Osteocyte (in vitro differentiated cells): ENCODE measurements at places on chromosomes 6 and 20.

- DNase-seq, result no peak
Observed at GRCh38 chr6:34027939-34028441, 117.9 kb downstream of the GRM4 start.

DNA sequence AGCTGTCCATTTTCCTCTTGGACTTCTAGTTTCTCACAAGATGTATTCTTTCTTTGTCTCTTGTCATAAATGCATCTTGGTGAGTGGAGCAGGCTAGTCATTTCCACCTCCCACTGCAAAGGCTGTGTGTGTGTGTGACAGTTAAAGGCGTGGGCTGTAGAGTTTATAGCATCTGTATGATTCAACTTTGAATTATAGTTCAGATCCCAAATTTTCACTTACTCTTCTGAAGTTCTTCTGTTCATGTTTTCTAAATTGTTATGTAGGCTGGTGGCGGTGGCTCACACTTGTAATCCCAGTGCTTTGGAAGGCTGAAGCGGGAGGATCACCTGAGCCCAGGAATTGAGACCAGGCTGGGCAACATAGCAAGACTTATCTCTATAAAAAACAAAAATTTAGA is 44.7 kb upstream of the GRIK2 start:
- DNase-seq, result no peak

GRCh38 chr6:138692058-138692977 is 81.3 kb upstream of the CCDC28A start:
- DNase-seq, result peak; percentile 92

GRCh38 chr6:84975316-84975715 is 210.9 kb upstream of the TBX18 start:
- no peak for DNase-seq

- peak; percentile 93 for DNase-seq
Observed at GRCh38 chr6:158817728-158818580, 1.2 kb downstream of the EZR start.

GRCh38 chr20:32352121-32352720 is 5.9 kb upstream of the ASXL1 start:
- DNase-seq, result no peak

GRCh38 chr6:14035071-14035847 is 82.3 kb upstream of the CD83 start:
- DNase-seq, result no peak

DNA sequence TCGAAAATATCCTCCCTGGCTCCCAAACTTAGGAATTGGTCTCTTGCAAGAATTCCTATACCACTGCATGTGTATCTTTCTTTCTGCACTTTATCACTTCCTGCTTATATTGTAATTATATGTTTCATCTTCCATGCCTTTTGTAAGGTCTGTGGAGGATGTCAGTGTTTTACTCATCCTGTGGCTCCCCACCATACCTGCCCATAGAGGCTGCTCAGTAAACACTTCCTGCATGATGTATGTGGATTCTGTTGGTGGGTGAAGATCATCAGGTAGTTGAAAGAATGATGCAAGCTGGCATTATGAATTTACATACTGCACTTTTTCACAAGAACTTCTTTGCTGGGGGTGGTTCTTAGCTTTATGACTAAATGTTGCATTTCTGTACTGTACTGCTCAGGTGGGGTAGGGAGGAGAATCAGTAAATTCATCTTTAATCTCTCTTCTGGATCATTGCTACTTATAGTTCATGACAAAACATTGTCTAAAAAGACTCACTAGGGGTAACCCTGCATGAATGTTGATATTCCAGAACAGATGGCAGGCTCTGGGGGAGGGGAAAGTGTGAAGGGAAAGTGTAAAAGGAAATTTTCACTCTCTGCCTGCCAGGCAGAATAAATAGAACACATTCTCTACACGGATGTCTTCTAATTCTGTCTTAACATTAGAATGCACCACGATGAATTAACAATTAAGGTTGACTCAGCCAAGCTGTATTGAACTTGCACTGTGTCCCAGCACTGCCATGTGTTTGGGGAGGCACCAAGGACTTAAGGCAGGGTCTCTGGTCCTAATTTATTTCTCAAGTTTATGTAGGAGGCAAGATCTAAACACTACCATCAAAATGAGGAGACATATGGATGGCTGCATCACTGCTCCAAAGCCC is 36.0 kb upstream of the KLHL31 start:
- no peak for DNase-seq

- no peak for DNase-seq
Observed at GRCh38 chr6:170360476-170360875, 53.9 kb downstream of the FAM120B start.

DNA sequence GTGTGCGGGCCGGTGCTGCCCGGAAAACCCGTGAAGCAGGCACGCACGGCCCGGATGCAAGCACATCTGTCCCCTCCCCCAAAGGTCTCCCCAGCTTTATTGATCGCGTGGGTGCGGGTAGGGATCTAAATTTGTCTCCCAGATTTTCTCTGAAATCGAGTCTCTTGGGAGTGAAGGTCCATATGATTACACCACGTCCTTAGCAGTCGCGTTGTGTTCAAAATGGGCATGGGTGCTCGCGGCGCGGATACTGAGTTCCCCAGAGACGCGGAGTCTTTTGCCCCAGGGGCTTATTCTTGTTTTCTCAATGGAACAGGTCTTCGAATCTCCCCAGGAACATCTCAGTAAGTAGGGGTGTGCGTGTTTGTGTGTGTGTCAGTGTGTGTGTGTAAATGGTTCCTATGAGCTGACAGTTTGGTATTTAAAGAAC is 2.8 kb upstream of the ZNF292 start:
- DNase-seq, result no peak

DNA sequence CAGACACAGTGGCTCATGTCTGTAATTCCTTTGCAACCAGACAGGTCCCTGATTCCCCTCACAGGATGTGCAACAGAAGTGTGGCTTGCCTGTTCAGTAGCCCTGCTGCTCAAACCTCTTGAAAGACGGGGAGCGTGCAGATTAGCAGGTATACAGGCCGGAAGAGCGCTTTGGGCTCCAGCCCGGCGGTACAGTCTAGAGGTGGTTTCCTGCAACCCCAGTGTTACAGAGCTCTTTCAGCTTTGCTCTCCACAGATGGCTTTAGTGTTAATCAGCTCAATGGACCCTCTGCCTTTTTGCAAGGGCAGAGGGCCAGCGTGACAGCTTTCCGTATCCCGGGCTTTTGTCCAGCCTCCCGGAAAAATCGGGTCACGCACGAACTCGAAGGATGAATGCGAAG is 67.2 kb upstream of the TNFRSF21 start:
- no peak for DNase-seq

DNA sequence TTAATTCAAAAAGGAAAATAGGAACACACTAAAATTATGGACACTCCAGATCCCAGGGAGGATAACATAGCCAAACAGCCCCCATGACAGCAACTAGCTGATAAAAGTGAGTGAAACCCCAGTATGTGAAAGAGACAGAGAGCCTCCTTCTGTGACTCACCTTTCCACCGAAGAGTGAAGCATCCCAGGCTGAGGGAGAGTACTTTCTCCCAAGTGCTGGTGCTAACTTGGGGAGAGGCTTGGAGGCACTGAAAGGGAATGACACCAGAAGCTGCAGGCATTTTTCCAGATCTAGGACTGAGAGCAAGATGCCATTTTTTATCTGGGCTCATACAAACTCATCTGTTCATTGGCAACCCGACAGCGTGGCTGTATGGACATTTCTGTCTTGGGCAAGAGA is 339.8 kb downstream of the HTR1B start:
- DNase-seq, result no peak

GRCh38 chr6:73073238-73073637 is 152.1 kb downstream of the KHDC1L start:
- DNase-seq, result no peak

DNA sequence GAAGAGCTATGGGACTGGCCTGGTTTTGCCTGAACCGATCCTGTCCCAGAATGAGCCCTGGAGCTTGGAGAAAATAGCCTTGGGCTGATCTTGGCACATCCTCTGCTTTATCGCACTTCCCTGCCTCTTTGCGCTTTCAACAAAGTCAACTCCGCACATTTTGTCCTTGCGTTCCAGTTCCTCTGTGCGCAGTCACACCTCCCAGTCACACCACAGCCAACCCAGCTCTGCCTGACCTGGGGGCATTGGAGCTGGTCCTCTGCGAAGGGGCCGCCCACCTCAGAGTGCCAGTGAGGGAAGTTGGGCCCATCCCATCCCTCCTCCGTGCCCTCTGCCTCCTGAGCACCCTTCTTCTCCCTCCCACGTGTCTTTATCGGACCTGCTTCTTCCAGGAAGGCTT is 16.9 kb upstream of the UQCC2 start:
- DNase-seq, result no peak

DNA sequence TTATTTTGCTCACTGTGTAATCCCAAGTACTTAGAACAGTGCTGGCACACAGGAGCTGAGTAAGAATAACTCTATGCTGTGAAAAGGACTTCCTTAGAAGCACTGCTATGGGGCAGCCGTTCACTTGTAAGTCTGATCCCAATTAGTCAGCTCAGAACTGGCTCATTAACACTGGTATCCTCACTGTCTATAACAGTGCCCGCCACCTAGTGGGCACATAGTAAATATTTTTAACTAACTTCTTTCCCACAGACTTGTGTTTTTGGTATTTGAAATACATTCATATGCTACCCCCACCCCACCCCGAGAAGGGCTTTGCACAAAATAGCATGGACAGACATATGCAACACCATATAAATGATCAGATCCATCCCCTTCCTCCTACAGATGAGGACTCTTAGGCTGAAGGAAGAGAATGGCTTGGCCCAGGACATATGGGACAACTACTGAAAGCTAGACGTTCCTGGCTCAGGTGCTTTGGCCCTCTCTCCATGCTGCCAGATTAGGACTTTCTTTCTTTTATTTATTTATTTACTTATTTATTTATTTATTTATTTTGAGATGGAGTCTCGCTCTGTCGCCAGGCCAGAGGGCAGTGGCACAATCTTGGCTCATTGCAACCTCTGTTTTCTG is 47.1 kb downstream of the DST start:
- DNase-seq, result no peak

DNA sequence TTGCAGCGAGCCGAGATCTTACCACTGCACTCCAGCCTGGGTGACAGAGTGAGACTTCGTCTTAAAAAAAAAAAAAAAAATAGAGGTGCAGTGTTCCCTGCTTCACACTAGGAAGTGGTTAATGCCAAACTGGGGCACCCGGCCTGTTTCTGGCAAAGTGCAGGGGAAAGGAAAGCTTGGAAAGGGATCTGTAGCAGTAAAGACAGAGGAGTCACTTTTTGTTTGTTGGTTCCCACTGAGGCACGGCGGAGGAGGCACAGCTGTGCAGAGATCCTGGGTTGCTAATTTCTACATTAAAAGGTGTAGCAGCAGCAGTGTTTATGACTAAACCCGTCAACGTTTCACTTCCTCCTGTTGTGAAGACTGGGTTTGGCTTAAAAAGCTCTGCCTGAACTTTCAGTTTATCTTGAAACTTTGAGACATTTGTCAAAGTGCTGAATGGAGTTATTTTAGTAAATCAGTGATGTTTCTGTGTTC is 125.6 kb downstream of the CARMIL1 start:
- no peak for DNase-seq

GRCh38 chr6:121823437-121823851 is 388.0 kb downstream of the GJA1 start:
- DNase-seq, result no peak

DNA sequence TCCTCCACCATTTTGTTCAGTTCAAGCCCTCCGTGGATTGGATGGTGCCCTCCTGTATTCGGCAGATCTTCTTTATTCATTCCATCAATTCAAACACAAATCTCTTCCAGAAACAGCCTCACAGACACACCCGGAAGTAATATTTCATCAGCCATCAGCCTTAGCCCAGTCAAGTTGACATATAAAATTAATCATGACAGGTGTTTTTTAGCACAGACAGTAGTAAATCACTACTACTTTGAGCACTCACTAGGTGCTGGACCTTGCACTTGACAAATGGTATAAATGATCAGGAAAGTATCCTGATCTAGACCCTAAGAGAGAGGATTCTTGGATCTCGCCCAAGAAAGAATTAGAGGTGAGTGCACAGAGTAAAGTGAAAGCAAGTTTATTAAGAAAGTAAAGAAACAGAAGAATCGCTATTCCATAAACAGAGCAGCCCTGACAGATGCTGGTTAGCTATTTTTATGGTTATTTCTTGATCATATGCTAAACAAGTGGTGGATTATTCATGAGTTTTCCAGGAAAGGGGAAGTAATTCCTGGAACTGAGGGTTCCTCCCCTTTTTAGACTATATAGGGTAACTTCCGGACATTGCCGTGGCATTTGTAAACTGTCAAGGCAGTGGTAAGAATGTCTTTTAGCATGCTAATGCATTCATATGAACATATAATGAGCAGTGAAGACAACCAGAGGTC is 194.6 kb upstream of the LAMP5 start:
- no peak for DNase-seq

DNA sequence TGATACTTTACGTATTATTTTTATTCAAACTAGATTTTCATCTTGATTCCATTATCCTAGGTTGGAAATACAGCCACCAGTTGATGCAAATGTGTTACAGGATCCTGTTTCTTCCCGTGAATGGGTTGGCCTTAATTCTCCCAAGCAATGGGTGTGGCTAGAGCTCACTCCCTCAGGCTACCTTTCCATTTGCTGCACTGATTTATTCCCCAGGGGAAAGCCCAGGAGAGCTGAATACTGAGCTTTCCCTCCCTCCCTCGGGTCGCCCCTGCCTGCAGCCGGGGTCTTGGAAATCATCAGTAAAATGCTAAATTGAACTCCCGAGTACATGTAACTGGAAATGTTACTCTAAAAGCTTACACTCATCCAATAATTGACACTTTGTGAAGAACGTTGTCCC is 9.9 kb downstream of the SMOC2 start:
- DNase-seq, result no peak

DNA sequence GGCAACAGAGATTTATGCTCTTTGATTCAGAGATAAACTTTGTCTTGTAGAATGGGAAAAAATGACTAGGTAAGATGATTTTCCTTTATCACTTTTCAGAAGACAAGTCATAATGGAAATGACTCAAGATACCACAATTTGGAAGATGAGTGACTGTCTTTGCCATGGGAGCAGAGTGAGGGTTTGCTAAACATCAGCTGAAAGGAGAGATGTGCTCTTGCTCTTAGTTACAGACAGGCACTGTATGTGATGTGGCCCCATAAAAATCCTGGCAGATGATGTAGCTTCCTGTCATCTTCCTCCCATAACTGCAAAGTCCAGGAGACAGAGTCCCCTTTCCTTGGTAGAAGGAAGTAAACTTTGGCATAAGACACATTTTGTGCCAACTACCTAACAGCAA is 47.6 kb downstream of the BACH2 start:
- no peak for DNase-seq

DNA sequence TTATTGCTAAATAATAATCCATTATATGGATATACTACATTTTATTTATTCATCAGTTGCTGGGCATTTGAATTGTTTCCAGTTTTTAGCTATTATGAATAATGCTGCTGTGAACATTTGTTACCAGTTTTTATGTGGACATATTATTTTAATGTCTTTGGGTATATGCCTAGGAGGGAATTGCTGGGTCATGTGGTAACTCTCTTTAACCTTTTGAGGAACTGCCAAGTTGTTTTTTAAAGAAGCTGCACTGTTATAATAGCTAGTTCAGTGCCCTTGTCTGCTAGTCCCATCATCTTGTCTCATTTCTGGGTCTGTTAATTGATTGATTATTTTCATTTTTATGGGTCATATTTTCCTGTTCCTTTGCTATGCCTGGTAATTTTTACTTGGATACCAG is 56.3 kb downstream of the FOXO3 start:
- no peak for DNase-seq

- no peak for DNase-seq
Observed at GRCh38 chr6:75196081-75196687, 9.7 kb downstream of the COL12A1 start.
